ENCODE measurements at places on chromosomes 11 and 22.

- DNase-seq = no peak
Observed at GRCh38 chr11:12800032-12800671, 125.9 kb downstream of the TEAD1 start.

GRCh38 chr22:36873614-36874308 lies 13.0 kb downstream of the NCF4 start:
- DNase-seq = peak; percentile 11

GRCh38 chr11:128879817-128880216 lies 11.3 kb upstream of the KCNJ5 start:
- no peak for DNase-seq

- no peak for DNase-seq
Observed at GRCh38 chr11:126140926-126141280, 70.5 kb downstream of the RPUSD4 start.

DNA sequence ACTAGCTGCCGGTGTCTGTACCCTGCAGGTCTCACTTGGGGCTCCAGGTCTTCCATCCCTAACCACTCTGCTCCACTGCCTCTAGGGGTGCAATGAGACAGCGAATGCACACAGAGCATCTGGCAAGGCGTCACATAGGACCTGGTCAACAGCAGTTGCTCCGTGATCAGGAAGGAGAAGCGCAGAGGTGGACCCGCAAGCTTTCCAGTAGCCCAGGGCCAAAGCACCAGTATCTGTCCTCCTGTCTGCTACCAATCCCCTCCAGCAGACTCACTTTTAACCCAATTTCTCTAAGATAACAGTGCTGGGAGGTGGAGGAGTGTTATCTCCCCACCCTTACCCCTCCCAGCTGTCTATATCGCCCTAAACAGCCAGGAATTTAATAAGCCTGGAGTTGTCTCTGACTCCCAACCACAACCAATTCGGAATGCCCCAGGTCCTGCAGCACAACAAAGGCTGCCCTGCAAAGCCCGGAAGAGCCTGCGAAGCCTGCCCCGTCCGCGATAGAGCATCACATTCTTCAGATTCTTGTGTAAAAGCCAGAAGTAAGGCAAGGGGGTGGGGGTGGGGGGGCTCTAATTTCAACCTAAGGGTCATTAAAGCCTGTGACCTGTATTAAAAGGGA lies 19.3 kb downstream of the MYH9 start:
- no peak for DNase-seq

- DNase-seq = no peak
Observed at GRCh38 chr11:65887723-65888162, 528 bp downstream of the FIBP start.

DNA sequence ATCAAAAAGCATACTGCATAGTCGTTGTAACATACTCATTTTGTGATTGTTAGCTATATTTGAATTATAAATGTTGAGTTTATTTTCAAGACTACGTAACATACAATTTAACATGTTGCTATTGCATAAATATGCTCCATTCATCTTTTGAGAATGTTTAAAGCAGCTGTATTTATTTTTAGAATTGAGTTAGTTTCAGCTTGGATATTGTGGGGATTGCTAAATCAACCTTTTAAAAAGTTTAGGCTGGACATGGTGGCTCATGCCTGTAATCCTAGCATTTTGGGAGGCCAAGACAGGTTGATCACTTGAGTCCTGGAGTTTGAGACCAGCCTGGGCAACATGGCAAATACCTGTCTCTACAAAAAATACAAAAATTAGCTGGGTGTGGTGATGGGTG lies 288.1 kb downstream of the DYNC2H1 start:
- DNase-seq = no peak

- no peak for DNase-seq
Observed at GRCh38 chr22:47396515-47396914, 634.1 kb downstream of the TBC1D22A start.

DNA sequence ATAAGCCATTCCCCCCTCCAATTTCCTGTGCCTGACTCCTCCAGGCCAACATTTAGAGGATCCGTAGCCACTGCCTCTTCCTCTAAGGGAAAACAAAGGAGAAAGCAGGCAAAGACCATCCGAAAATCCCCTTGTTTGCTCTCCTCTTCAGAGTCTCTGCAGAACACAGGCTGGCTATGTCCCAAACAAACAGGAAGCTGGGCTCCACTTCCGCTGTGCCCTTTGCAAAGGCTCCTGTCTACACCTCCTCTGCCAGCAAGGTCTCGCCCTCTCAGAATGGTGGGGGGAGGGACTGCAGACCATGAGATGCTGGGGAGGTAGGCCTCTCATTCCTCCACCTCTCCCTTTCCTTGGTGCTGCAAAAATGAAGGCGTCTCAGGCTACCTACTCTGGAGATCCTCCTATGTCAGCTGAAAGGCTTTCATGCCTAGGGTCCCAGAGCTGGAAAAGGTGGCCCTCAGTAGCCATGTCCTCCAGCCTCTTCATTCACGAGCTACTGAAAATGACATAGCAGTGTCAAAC lies 596.2 kb downstream of the BUD13 start:
- DNase-seq = no peak

GRCh38 chr22:23274146-23274526 lies 93.8 kb downstream of the BCR start:
- no peak for DNase-seq

DNA sequence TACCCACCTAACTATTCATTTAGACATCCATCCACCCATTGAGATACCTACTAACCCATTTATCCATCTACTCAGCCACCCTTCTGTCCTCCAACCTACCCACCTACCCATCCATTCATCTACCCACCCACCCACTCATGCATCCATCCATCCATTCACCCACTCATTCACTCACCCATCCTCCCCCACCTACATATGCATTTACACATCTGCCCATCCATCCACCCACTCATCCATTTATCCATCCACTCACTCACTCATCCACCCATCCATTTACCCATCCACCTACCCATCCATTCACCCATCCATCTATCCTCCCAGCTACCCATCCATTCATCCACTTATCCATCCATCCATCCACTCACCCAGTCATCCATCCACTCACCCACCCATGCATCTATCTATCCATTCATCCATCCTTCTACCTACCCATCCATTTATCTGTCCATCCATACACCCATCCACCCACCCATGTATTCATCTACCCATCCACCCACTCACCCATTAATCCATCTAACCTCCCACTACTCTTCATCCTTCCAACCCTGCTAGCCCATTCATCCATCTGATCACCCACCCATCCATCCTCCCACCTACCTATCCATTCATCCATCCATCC lies 378.7 kb downstream of the CTTN start:
- DNase-seq = no peak

DNA sequence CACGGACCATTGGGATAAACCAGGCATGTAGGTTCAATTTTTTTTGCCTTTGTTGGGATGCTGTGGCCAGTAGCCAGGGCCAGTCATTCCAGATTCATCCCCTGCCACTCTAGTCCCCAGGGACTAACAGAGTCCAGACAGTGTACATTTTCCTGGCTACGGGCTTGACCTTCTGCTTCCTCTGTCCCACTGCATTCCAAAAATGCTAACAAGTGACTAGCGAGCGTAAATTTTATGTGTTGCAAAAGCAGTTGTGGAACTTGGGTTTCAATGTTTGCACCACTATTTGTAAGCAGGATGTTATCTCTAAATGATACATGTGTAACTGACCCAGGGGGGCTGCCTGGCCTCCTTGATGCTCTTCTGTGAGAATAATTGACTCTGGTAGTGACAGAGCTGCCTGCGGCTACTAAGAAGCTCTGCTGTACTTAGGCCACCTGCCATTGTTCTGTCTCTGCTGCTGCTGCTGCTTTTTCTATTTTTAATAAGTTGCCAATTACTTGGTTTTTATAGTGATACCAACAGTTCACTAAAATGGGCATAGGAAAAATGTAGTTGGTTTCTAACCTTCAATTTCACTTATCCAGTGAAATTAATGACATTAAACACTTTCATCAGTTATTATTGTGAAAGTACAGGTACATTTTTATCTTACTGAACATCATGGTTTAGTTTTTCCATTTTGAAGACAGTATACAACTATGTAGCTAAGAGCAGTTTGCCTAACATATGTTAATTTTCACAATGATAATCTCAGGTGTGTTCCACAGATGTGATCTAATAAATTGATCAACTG lies 26.8 kb downstream of the TNRC6B start:
- DNase-seq = no peak

Data from NCI-H1436 (cell line).